Upper lobe of left lung (tissue), 6 donors: ENCODE measurements at places on chromosomes 6 and 20. TPM values are rescaled to one million over a fixed set of nuclear protein-coding genes. Genes with fewer than 3 reads are reported as not detected.

GRCh38 chr20:25339608-25340007, 51.0 kb downstream of the ABHD12 start:
- DNase-seq, result no peak

- DNase-seq, result peak; percentile 72
Observed at GRCh38 chr6:34540841-34541240, 15.3 kb downstream of the SPDEF start.

- DNase-seq, result no peak
Observed at GRCh38 chr6:125764121-125764671, 14.8 kb downstream of the HEY2 start.

OR2B6 gene
- total RNA-seq, result not detected

BCAS4 gene
- 4.6 TPM for total RNA-seq
